ENCODE measurements at places on chromosomes 11 and 22. TPM values are rescaled to one million over a fixed set of nuclear protein-coding genes. Genes with fewer than 3 reads are reported as not detected.

PGR gene
- total RNA-seq: 0.10 TPM

KCNJ11 gene
- total RNA-seq: 4.6 TPM

RFPL2 gene
- total RNA-seq: not detected

WT1 gene
- not detected for total RNA-seq

POU2F3 gene
- total RNA-seq: 18.7 TPM

CRYBB3 gene
- not detected for total RNA-seq

FOLR1 gene
- 0.69 TPM for total RNA-seq

RFPL1 gene
- total RNA-seq: not detected

ZBED5 gene
- total RNA-seq: 44.0 TPM

DAGLA gene
- 1.1 TPM for total RNA-seq

MSANTD2 gene
- 15.2 TPM for total RNA-seq

CARD18 gene
- total RNA-seq: 37.0 TPM

FGF4 gene
- not detected for total RNA-seq

OVOL1 gene
- total RNA-seq: 23.3 TPM

ACCS gene
- 30.5 TPM for total RNA-seq

SMC1B gene
- 0.10 TPM for total RNA-seq

SCO2 gene
- total RNA-seq: 0.59 TPM

LRRN4CL gene
- total RNA-seq: 12.7 TPM

TPBGL gene
- total RNA-seq: not detected

KRTAP5-1 gene
- total RNA-seq: 0.30 TPM

RAB6A gene
- 82.4 TPM for total RNA-seq

DRD4 gene
- not detected for total RNA-seq

TLCD5 gene
- total RNA-seq: 6.7 TPM

TNNI2 gene
- total RNA-seq: 322 TPM

SLC22A6 gene
- total RNA-seq: not detected

MS4A15 gene
- not detected for total RNA-seq

CSNK2A3 gene
- total RNA-seq: 1.6 TPM

KCNQ1OT1 gene
- total RNA-seq: 12.0 TPM

TRIM49 gene
- total RNA-seq: not detected

TMEM86A gene
- total RNA-seq: 4.0 TPM

P4HA3 gene
- total RNA-seq: 0.79 TPM

MMP3 gene
- total RNA-seq: 0.10 TPM

MMP13 gene
- not detected for total RNA-seq

PNPLA5 gene
- total RNA-seq: 2.3 TPM

Measured in skin of body (tissue), 3 donors.